ENCODE measurements at places on chromosomes 12 and 14.

- peak; percentile 55 for DNase-seq
Observed at GRCh38 chr12:3972576-3972975, 99.4 kb upstream of the PARP11 start.

GRCh38 chr12:52241205-52241842, 8.3 kb downstream of the KRT7 start:
- no peak for DNase-seq

GRCh38 chr12:26238341-26239121, 43.2 kb downstream of the SSPN start:
- no peak for DNase-seq

DNA sequence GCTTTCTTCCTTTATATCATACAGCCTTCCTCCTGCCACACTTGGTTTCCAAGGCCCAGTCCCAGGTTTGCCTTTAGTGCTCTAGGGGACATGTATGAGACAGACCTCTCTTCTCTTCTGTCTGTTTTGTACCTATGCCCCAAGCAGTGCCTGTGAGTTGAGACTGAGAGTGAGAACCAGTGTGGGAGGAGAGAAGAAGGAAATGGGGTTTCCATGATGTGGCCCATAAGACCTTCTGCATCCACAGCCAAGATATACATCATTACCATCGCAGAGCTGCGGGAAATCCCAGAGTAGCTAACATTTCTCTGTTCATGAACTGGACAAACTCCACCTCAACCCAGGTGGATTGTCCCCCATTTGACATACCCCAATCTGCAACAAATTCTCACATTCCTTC, 2.8 kb downstream of the TESPA1 start:
- DNase-seq: peak; percentile 29

DNA sequence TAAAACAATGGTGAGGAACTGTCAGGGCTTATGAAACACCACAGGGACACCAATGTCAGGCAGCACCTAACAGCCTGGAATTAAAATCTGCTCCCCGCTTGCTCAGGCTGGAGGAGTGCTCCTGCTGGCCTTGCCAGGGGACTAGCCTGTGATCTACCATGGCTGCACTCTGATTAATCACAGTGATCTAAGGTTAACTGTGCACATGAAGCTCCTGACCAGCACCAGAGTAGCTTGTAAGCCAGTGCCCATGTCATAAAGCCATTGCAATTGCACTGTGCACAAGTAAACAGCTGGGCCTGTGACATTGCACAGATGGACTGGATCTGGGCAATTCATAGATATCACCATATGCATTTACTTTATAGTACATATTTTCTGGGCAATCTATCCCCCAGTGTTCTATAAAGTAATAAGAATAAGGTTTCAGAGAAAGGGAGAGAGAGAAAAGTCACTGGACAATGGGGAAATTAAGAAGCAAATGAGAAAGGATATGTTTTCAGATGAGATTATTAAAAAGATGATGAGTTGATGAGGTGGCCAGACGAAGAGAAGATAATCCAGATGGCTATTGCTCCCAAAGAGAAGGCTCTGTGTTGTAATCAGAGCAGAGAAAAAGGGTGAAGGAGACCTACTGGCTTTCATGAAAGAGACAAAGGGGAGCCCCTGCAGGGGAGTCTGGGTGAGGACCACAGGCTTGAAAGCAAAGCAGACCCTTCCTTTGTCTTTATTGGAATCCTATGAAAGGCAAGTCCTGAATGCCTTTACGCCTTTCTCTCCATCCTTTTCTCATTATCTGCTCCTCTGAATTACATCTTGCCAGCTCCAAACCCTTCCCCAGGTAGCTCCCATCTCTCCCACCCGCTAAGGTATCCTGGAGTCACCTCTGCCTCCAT, 145.8 kb downstream of the SLC38A6 start:
- DNase-seq: no peak

GRCh38 chr12:88638388-88638787, 58.1 kb upstream of the KITLG start:
- DNase-seq: no peak

GRCh38 chr14:49173765-49174373, 412.3 kb downstream of the RPS29 start:
- no peak for DNase-seq

- DNase-seq: no peak
Observed at GRCh38 chr12:14868916-14869506, 16.6 kb downstream of the MGP start.

GRCh38 chr12:43206396-43206795, 345.6 kb downstream of the ADAMTS20 start:
- no peak for DNase-seq

DNA sequence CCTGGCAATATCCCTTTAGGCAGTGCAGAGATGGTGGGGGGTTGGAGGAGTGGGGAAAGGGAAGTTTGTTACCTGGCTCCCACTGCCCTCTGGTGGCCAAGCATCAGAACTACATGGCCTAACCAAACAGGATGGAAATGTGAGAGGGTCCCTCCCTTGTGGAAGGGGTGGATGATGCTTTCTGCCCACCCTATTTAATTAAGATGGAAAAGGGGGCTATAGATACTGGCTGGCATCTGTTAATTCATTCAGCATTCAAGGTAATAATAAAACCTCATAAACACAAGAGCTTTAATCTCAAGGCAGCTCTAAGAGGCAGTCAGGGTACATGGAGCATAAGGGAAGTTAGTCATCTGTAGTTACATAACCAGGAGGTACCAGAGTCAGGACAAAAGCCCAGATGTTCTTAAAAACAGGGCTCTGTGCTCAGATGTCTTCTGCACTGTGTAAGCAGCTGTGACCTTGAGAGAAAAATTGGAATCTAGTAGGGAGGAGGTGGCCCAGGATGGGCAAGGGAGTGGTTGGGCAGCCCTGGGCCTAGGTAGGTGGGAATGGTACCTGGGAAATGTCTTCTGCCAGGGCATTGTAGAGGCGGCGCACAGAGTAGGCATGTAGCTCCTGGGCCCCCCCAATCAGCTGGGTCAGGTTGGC, 4.6 kb downstream of the AP1G2 start:
- peak; percentile 53 for DNase-seq
